ENCODE measurements at places on chromosomes 1 and 21. TPM values are rescaled to one million over a fixed set of nuclear protein-coding genes. Genes with fewer than 3 reads are reported as not detected.

- no peak for DNase-seq
Observed at GRCh38 chr1:208278638-208279037, 34.5 kb upstream of the PLXNA2 start.

DNA sequence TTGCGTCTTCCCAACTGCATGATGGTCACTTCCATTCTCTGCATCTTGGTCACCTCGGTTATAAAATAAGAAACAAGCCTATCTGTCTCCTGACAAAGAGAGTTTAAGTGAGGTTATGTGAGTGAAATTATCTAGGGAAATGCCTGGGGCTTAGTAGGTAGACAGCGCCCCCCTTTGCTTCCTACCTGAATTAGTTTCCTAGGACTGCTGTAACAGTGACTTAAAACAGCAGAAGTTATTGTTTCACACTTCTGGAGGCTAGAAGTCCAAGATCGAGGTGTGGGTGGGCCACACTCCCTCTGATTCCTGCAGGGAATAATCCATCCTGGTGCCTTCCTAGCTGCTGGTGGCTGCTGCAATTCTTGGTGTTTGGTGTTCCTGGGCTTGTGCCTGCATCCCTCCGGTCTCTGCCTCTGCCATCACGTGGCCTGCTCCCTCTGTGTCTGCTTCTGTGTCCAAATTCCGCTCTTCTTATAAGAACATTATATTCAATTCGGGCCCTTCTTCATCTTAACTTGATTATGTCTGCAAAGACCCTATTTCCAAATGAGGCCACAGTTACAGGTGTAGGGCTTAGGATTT lies 92.6 kb downstream of the IGSF21 start:
- no peak for DNase-seq

DNA sequence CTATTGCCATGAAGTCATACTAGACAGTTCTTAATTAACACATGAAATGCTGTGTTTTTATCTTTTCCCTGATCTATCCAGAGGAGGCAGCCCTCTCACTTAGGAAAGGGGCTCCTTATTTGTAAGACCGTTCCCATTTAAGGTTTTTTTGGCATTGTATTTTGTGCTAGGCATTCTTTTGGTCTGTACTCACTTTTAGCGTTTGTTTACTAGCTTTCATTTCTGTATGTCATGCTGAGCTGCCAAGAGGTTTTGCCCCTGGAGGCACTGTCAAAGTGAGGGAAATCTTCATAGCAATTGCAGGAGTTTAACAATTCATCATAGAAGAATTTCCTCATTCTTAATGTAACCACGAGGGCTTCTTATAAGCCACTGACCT lies 59.5 kb downstream of the MTR start:
- DNase-seq: no peak

- no peak for DNase-seq
Observed at GRCh38 chr1:158246650-158247049, 7.6 kb upstream of the CD1A start.

DNA sequence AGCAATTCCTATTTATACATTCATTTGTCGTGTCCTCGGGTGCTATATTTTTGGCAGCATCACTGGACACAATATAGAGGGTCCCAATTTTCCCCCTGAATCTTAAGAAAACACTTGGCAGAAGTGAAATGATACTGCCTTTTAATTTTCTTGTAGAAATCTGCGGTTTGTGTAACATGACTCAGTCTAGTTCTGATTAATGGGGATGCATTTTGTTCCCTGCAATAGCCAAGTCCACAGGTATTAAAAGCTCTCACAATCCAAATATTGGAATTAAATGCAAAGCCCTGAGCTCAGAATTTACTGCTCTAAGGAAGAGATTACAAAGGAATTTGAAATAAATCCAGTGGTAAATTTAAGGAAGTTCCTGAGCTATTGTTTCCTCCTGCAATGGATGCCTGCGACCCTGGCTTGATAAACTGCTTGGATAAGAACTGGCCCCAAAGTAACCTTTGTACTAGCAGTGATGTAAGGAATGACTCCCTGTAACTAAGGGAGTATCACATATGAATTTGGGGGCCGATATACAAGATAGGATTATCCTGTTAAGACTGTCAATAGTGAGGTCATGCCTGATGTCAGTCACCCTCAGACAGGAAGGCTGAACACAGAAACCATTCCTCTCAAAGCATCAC lies 349.7 kb upstream of the C1orf87 start:
- no peak for DNase-seq

AMY2A gene
- not detected for total RNA-seq

- no peak for DNase-seq
Observed at GRCh38 chr1:113676524-113676923, 82.8 kb downstream of the PHTF1 start.

GRCh38 chr1:204495078-204495753 lies 611 bp upstream of the PIK3C2B start:
- no peak for DNase-seq

LCE1D gene
- not detected for total RNA-seq

GRCh38 chr1:41776891-41777441 lies 141.8 kb downstream of the HIVEP3 start:
- no peak for DNase-seq

DNA sequence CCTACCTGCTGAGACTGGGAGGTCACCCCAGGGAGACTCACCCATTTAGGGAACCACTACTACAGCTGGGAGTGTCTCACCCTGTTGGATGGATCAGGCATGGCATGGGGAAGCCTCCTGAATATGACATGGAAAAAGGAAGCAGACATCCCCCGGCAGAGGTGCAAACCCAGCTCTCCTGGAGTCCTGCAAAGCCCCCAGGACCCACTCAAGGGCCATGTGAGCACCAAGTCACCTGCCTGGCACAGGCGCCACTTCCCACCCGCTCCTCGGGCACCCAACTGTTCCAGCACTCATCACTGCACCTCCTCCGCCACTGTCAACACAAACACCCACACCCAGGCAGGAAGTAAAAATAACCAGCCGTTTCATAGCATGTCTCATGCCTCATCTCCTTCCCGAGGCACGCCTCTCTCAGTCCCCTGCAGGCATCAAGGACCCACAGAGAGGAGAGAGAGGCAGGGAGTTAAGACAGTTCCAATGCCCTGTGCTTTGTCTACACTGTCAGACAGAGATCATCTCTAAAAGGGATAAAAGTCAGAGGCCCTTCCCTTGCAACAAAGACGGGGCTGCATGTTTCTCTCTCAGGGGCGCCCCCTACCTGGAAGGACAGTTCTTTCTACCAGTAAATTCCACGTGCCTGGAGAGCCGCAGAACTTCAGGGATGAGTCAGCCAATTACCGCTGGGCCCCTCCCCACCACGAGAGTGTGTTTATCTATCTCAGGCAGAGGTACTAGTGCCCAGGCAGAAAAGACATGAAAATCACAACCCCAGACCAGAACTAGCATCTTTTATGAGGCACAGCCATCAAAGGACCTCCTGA lies 150.1 kb upstream of the SOD1 start:
- DNase-seq: peak; percentile 18

ZNF648 gene
- 0.13 TPM for total RNA-seq

GRCh38 chr1:95742591-95743089 lies 508.6 kb downstream of the RWDD3 start:
- no peak for DNase-seq

DNA sequence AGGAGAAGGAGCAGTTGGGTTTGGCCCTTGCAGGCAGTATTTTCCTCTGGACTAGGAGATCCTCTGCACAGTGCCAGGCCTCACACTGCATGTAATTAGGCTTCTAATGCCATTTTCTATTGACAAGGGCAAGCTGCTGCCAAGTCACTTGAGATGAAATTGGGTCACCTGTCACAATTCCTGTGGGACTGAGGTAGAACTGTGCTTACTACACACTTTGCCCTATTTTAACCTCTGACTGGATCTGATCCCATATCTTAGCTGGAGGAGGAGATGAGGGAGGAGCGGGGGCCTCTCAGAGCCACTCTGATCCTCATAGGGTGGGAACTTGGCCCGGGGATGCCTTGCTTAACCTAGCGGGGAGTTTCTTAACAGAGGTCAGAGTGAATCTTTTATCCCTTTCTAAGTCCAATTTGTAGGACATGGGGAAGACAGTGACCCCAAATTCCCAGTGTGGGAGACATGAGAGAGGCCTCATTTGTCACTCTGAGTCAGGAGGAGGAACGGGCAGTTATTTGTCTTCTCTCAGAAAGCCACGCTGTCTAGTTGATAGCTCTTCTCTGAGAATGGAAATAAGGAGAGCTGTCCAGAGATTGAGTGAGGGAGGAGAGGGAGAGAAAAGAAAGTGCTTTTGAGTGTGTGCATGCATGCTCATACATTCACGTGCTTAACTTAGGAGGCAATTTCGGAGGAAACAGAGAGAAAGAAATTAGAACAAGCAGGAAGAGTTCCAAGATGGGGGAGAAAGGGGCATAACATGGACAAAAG lies 121.3 kb downstream of the CACNA1E start:
- no peak for DNase-seq

- DNase-seq: no peak
Observed at GRCh38 chr1:208520438-208521099, 276.4 kb upstream of the PLXNA2 start.

- no peak for DNase-seq
Observed at GRCh38 chr1:10193288-10193687, 17.1 kb upstream of the KIF1B start.

DNA sequence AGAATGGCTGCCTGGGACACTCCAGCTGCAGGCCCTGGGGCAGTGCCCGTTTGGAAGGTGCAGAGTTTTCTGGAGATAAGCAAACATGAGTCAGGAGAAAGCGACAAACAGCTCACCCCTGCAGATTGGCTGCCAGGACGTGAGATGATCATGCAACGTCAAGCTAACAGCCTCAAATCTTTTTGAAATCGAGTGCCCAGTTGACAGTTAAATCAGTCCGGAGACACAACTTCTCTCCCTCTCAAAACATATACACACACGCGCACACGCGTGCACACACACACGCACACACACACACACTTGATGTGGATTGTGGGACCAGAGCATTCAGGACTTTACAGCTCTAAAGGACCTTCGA lies 49.4 kb downstream of the TENT5C start:
- DNase-seq: no peak

- DNase-seq: no peak
Observed at GRCh38 chr21:20720623-20721022, 277.6 kb upstream of the NCAM2 start.

TMEM39B gene
- 4.9 TPM for total RNA-seq

RXFP4 gene
- not detected for total RNA-seq

DNA sequence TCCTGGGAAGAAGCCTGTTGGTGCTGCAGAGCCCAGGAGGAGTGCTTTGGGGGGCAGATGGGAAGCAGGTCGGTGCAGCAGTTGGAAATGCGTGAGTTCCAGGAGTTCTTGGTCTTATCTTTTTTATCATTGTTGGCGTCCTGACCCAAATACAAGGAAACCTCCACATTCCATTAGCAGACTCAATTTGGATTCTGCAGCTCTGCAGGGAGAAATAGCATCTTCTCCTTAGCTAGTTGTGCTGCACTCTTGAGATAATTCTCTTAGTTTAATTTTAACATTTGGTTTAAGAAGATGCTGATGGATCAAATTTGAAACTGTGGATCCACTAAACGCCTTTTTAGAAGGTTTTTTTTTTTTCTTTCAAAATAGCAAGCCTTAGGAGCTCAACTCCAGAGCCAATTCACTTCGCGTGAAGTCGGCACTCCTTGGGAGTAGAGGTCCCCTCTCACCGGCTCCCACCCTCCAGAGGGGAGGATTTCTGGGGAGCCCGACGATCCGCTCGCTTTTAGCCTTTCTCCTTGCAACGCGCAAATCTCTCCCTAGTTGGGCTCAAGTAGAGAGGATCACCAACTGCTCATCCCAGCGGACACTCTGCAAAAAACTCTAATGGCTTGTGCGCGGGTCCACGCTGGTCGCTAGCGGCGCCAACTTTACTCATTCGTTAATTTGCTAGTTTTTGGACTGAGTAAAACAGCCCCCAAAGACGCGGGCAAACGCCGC lies 1.3 kb downstream of the PLD5 start:
- DNase-seq: no peak

RXRG gene
- total RNA-seq: not detected

SAMSN1 gene
- total RNA-seq: not detected

GRCh38 chr21:35911412-35912191 lies 148.7 kb downstream of the SETD4 start:
- DNase-seq: no peak

KCNE2 gene
- total RNA-seq: not detected

GRCh38 chr1:19445417-19446342 lies 39.7 kb downstream of the CAPZB start:
- DNase-seq: peak; percentile 95

DNA sequence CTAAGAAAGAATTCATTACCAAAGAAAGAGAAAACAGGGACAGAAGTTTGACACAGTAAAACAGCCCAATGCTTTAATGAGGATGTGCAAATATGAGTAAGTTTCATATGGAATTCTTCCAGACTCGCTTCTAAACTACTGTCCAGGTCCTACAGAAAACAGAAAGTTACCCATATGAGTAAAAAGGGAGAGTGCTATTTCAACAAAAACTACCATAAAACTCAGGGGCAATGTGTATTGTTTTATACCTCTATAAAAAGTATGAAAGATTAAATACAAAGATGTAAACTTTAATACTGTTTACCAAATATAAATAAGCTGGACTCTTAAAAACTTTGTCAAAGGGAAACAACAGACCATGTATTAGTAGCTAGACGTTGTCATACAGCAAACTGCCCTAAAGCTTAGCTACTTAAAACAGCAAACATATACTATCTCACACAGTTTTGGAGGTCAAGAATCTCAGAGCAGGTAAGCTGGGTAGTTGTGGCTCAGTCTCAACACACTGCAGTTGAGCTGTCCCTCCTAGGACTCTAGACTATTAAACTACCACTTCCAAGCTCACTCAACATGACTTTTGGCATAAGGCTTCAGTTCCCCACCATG lies 174.9 kb downstream of the COP1 start:
- no peak for DNase-seq

DNA sequence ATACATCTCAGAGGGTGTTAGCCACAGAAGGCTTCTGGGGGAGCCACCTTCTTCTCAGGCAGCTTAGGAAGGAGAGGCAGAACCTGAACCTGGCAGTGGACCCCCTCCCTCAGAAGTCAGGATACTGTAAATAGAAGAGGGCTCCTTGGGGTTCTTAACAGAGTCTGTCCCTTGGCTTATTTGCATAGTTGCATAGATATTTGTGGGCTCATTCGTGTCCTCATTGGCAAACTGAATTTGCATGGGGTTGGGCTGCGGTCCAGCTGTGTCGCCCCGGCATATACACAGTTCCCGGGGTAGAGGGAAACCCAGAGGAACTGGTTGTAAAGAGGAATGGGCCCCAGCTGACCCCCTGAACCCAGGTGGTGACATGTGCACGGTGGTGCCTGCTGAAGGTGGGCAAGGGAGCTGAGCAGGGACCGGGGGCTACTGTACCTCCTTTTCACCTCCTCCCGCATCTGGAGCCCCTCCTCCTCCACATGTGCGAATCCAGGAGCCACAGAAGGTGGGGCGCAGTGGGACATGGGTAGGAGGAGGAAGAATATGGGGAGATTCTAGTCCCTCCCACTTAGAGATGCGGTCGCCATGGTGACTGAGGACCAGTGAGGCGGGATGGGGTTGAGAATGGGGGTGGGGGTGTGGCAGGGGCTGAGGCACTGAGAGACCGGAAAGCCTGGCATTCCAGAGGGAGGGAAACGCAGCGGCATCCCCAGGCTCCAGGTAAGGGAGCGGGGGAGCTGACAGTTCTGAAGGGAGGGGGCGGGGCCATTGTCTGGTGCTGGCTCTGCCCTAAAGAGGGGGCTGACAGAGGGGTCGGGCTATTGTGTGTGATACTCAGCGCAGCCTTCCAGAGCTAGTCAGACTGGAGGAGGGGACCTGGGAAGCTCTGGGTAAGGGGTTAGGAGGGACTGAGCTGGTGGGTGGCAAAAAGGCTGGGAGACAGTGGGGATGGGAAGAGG lies 3.7 kb upstream of the SEMA4A start:
- DNase-seq: no peak

All from HepG2 (cell line).